ENCODE measurements at places on chromosomes 1 and 21. TPM values are rescaled to one million over a fixed set of nuclear protein-coding genes. Genes with fewer than 3 reads are reported as not detected.

Gene KCNE2
- total RNA-seq = 0.22 TPM

Gene EFNA1
- 15.3 TPM for total RNA-seq

Gene DFFA
- 22.5 TPM for total RNA-seq

Gene KMO
- 0.27 TPM for total RNA-seq

Gene SPRR5
- not detected for total RNA-seq

Gene CRP
- total RNA-seq = not detected

DNA sequence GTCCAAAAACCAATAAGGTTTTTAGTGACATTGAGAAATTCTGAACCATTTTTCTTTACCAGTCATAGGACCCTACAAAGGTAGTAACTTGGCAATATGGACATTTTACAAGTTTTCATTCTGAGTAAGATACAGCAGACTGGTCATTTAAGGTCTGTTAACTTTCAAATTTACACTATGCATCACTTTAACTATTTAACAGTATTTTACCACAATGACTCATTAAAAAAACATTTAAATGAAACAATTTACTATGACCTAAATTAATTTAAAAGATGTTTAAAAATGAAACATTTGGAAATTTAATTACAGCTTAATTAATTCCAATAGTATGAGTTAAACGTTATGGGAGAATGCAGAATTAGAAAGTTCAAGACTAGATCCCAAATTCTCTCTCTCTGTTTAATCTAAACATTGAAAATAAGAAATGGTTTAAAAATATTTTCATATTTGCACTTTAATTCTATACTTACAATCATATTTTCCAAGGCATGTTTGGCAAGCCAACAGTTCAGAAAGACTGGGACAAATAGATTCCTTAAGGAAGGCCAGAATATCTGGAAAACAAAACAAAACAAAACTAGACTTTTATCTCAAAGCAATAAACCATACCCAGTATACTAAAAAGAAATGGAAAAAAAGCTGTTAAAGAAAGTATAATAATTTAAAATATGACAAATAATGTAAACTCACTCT, 140.9 kb downstream of the KCNT2 start:
- DNase-seq = peak; percentile 76

- DNase-seq = no peak
These were observed 55.1 kb downstream of the HFM1 start for GRCh38 chr1:91349524-91349923.

DNA sequence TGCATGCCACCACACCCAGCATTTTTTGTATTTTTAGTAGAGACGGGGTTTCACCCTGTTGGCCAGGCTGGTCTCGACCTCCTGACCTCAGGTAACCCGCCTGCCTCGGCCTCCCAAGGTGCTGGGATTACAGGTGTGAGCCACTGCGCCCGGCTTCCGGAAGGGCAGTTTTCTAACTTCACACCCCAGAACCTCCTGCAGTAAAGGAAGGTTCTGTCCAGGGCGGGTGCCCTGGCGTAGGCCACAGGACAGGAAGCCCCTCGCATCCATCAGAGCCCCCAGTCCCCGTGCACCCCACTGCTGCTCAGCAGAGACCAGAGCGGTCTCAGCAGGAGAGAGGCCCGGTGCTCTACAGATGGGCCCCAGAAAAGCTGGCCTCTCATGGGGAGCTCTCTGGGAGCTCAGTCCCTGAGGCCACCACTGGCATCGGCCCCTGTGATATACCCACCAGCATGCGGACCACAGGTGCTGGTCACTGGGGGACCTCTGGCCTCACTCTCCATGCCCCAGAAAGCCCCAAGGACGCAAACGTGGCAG, 4.1 kb upstream of the DNMT3L start:
- no peak for DNase-seq

DNA sequence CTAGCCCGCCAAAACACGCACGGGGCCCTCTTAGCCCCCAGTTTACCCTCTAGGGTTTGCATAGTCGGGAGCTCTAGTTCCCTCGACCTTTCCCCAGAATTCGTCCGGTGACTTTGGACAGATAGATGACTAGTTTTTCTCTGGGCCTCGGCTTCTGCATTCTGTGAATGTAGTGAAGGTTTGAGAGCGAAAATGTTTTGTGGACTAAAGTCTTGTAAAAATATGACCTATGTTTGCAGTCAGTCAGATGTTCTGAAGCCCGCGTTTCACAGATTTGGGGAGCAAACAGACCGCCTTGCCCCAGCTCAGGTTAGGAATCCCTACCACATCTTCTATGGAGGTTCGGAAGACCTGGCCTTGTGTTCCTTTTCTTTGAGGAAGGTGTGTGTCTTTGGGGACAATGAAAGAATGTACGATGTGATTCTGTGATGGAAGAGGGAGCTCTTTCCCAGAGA, 401 bp downstream of the UQCRH start:
- DNase-seq = peak; percentile 15

GRCh38 chr1:224670506-224670905, 54.4 kb downstream of the CNIH3 start:
- DNase-seq = no peak

DNA sequence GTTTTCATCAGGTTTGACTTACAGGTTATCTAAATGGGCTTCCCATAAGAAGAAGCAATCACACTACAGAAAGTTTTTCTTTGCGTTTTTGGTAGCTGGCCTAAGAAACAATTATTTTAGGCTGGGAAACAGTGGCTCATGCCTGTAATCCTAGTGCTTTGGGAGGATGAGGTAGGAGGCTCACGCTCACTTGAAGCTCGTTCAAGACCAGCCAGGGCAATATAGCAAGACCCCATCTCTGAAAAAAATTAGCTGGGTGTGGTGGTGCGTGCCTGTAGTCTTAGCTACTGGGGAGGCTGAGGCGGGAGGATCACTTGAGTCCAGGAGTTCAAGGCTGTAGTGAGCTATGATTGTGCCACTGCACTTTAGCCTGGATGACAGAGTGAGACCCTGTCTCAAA, 1.6 kb upstream of the REN start:
- no peak for DNase-seq

- no peak for DNase-seq
These were observed 108.9 kb upstream of the ZBTB40 start for GRCh38 chr1:22342734-22343191.

- no peak for DNase-seq
These were observed 37.0 kb downstream of the NAV1 start for GRCh38 chr1:201575912-201576311.

GRCh38 chr1:62307895-62308492, 11.2 kb downstream of the KANK4 start:
- no peak for DNase-seq

DNA sequence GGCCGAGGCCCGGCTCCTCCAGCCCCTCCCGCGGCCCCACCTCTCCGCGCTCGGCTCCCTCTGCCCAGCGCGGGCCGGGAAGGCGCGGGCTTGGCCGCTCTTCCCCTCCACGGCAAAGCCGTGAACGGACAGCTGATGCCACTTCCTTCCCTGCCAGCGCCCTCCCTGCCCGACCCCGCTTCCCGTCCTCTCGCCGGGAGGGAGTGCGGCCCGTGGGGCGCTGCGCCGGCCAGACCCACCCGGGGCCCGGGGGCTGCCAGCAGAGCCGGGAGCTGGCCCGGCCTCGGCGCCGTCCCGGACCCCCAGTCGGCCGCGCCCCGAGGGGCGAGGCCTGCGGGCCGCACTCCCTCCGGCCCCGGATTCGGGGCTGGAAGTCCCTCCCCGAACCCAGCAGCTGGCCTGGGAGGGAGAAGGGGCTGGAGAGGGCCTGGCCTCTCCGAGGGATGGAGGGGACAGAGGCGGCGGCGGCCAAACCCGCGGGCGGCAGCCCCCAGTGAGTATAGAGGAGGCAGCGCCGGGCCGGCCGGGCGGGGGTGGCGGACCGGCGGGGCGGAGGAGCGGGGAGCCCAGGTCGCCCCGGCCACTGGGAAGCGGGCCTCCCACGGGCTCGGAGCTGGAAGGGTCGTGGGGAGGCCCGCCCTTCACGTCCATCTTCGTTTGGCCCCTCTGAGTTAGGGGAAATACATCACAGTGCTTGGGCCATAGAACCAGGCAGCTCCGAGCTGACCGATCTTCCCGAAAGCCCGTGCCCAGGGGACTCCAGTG, at the start of gene KIAA1614:
KIAA1614 (plus strand) TSS at position 97 of the 765 bp plus-strand sequence; CDS start at position 444, 347 bp downstream.
- DNase-seq = peak; percentile 79
